Stimulated activated CD4-positive, alpha-beta T cell treated with anti-CD3 and anti-CD28 coated beads, Interleukin-1b, Interleukin-23, amount 100 ng/mL, for 1 hour (primary cell): ENCODE measurements at places on chromosomes 7 and 10.
A peak's percentile ranks its signal among the peaks of the same experiment; 100 is the strongest.

GRCh38 chr7:151727579-151728285, 149.2 kb downstream of the PRKAG2 start:
- DNase-seq = peak; percentile 10

DNA sequence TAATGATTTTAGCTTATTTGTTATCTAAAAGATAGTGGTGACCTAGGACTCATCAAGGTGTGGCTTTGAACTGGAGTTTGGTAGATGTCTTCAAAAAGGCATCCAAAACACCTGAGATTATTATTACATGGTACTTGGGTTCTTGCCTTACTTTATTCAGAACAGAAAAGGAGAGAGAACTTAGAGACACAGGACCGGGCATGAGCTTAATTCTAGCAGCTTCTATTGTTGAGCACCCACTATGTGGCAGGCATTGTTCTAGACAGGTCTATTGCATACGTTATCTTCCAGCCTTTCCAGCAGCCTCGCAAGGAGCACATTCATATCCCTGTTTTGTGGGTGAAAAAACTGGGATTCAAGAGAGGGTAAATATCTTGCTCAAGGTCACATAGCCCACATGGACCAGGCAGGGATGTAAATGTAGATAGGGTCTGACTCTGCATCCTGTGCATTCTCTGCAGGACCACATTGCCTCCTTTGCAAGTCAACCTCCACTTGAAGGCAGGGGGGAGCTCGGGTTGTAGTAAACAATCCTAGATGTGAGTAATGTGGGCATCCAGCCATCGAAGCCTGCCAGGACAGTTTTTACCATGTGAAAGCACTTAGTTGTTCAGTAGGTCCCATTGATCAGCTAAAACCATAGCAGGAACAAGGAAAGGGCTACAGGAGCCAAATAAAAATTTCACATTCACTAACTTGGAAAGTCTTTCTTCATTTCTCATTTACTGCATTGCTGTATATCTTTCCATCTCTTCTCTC, 551.4 kb downstream of the LRMDA start:
- no peak for DNase-seq

DNA sequence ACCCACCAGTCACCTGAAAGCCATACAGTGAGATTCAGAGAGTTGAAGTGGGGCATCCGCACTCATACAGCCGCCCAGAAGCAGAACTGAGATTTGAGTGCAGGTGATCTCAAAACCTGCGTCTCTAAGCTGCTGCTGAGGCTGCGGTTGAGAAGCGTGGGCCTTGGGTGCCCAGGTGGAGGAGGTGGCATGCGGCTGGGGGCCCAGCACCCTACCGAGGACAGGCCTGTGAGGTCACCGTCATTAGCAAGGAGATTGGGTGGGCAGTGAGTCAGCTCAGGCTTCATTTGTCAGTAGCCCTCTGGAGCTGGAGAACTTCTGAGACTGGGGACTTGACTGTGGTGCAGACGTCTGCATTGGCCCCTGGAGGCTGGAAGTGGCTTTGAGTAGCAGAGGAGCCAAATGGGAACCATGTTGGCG, 29.8 kb downstream of the ZMIZ1 start:
- no peak for DNase-seq

GRCh38 chr10:76921383-76922010, 716.1 kb downstream of the KCNMA1 start:
- no peak for DNase-seq

- DNase-seq = no peak
Observed at GRCh38 chr10:80168162-80168511, 35.6 kb downstream of the PLAC9 start.

DNA sequence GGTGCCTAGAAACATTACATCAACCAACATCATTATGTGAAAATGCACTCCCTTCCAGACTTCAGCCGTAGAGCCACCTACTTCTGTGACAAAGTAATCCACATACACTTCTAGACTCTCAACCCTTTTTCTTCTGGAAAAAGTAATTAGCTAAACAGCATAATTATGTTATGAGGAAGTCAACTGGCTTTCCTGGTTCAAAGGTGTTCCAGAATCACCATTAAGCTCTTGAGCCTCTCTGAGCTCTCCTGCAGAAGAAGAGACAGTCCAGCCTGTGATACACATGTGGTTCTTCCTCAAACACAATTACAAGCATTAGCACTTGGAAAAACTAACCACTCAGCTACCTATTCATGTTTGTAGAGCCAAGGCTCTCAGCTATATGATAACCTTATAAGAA, 52.5 kb downstream of the TNS3 start:
- DNase-seq = no peak

GRCh38 chr10:16967866-16968415, 150.7 kb upstream of the RSU1 start:
- no peak for DNase-seq

GRCh38 chr7:945556-946255, 8.8 kb downstream of the ADAP1 start:
- DNase-seq = no peak

GRCh38 chr10:49644035-49644646, 30.3 kb downstream of the CHAT start:
- no peak for DNase-seq

DNA sequence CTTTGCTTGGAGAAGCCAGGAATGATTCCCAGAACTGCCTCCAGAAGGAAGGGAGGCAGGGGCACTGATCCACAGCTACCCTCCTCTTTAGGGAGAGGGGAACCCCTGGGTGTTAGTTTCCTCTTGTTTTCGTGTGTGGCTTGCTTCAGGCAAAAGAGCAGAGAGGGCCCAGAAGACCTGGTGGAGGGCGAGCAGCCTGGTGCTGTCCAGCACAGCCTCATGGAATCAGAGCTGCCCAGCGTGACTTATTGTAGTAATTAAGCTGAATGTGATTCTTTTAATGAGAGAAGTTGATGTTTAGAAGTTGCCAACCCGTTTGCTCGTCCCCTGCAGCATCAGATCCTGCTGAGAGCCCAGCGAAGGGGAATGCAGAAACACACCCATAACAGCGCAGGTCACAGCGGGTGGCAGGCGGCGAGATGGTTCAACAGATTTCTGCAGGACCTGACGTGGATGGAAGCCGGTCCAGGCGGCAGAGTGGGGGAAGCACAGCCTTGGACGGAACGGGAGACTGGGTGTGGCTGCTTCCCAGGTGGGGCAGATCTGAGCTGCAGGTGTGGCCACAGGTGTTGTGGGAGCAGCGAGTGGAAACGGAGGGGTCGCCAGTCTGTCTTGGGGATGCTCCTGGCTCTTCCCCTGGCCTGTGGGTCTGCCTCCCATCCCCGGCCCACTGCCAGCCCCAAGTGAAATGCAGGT, 53.7 kb upstream of the SHH start:
- DNase-seq = no peak

DNA sequence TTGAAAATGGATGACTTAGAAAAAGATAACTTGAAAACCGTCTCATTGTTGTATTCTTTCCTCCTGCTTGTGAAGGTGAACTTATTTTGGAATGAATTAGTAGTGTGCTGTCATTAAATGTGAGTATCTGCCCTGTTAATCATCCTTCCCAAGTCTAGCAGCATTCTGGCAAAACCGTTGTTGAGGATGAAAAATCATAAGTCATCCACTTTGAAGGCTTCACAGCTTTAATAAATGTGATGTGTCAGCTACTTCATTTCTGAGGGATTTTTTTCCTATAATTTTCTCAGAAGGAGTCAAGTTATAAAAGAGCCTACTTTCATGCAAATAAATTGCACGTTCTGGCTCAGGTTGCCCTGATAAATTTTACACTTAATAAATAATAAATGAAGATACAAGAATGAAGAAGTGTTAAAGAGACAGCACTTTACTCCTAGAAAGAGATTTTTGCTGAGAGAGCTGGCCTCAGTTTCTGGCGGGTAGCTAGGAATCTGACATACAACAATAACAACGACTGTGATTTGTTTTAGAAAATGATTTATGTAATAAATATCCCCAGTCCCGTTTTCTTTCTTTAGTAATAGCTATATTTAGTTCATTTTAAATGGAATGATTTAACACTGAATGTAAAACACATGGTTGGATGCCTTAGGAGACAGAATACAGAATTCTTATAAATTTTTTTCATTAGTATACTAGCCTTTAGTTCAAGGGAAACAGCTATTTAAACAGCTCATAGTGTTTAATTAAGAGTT, 516.5 kb upstream of the KLF6 start:
- DNase-seq = no peak

GRCh38 chr7:131105294-131105798, 222.3 kb upstream of the MKLN1 start:
- DNase-seq = no peak

- DNase-seq = no peak
Observed at GRCh38 chr7:136869991-136870865, 1.8 kb downstream of the CHRM2 start.

- no peak for DNase-seq
Observed at GRCh38 chr10:122252805-122253204, 18.3 kb upstream of the BTBD16 start.

DNA sequence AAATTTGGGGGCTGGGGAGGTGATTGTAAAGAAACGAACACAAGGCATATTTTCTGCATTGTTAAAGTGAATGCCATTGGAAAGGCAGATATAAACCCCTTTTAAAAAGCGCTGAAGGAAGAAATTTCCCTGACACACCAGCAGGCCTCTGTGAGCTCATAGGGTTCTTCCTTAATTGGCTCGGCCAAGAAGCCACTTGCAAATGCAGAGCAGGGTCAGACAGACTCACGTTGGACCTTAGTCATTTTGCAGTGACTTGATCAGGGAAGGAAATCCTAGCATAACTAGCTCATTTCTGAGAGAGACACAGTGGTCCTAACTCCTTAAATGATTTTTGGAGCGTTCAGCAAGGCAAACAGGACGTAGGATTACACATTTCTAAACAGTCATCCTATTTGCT, 1461.4 kb downstream of the GATA3 start:
- no peak for DNase-seq

DNA sequence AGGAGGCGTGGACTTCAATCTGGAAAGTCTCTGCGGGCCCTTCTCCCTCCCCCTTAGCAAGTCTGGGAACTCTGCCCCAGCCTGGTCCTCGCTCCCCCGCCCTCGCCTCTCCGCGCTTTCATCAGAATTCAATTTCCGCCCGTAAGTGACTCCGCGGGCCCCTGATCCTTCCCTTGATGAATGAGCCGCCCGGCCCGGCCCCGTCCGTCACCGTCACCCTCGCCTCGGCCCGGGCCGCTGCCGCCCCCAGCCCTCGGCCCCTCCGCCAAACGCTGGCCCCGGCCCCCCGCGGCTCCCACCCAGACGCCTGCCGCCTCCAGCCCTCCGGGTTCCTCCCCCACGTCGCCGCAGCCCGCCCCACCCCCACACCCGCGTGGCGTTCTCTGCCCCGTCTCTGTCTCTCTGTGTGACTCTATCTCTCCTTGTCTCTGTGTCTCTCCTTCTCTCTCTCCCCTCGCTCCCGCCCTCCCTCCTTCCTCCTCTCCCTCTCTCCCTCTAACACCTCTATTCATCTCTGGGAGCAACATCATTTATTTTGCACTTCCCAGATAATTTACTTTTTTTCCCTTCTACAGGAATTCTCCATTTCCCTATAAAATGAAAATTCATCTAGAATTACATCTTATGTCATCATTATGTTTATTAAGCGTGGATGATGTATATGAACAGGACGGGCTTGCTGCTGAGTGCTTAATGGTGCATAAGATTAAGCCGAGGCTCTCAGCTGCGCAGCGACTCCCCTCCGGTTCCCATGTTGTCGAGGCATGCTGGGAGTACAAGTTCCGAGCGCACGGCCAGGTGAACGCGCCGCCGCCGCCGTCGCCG, 91.2 kb upstream of the PAX2 start:
- DNase-seq = no peak

GRCh38 chr7:118312051-118312450, 87.5 kb downstream of the ANKRD7 start:
- no peak for DNase-seq

GRCh38 chr10:62538606-62539005, 164.4 kb downstream of the ZNF365 start:
- no peak for DNase-seq

- no peak for DNase-seq
Observed at GRCh38 chr7:49893131-49893530, 119.7 kb downstream of the VWC2 start.

GRCh38 chr7:114519240-114519639, 104.6 kb downstream of the FOXP2 start:
- DNase-seq = no peak

GRCh38 chr10:49076741-49077521, 38.4 kb downstream of the VSTM4 start:
- no peak for DNase-seq

DNA sequence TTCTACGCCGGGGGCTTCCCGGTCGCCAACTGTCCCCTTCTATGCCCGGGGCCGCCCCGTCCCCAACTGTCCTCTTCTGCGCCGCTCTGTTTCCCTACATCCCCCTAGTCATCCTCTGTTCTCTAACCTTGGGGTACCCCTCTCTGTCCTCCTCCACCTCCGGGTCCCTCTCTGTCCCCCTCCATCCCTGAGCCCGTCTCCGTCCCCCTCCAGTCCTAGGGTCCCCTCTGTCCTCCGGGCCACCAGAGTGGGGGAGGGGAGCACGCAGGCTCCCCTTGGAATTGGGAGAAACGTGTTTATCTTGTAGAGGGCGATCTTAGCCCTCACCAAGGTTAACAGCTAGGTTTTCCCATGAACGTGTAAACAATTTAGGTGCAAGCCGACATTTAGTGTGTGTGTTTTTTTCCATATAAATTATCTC, 852 bp upstream of the KLF6 start:
- DNase-seq = no peak

- no peak for DNase-seq
Observed at GRCh38 chr7:52119537-52119936, 802.9 kb upstream of the COBL start.

DNA sequence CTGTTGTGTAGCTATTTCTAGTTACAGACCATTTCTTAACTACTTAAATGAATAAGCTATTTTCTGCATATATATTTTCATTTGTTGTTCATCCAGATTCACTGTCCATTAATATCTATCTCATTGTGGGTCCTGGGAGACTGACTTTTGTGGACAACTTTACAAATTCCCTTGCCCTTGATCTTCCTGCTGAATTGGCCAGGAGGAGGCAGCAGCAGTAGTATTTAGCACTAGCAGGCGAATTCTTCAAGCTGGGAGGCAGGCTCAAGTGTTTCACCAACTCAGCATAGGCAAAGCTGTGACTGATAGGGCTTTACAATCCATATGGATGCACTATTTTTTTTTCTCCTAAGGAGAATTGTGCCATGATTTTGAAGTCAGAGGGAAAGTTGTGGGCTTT, 461.0 kb upstream of the NRG3 start:
- no peak for DNase-seq

- no peak for DNase-seq
Observed at GRCh38 chr7:78383096-78383880, 584.7 kb downstream of the PHTF2 start.

- no peak for DNase-seq
Observed at GRCh38 chr10:102802920-102803534, 34.2 kb downstream of the CYP17A1 start.

- DNase-seq = no peak
Observed at GRCh38 chr7:112254709-112255387, 48.4 kb downstream of the ZNF277 start.
